ENCODE measurements at places on chromosomes 2 and 18.

DNA sequence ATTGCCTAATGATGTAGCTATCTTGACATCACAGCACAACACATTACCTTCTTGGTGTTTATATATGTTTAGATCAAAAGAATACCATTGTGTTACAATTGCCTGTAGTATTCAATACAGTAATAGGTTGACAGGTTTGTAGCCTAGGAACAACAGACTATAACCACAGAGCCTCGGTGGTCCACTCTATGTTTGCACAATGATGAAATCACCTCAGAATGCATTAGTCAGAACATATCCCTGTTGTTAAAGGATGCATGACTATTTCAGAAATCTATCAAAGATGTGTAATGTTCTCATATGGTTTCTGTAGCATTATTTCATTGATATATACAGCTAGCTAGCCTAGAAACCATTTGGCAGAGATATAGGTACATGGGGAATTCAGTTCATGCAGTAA lies 8.9 kb downstream of the METTL5 start:
- no peak for DNase-seq

DNA sequence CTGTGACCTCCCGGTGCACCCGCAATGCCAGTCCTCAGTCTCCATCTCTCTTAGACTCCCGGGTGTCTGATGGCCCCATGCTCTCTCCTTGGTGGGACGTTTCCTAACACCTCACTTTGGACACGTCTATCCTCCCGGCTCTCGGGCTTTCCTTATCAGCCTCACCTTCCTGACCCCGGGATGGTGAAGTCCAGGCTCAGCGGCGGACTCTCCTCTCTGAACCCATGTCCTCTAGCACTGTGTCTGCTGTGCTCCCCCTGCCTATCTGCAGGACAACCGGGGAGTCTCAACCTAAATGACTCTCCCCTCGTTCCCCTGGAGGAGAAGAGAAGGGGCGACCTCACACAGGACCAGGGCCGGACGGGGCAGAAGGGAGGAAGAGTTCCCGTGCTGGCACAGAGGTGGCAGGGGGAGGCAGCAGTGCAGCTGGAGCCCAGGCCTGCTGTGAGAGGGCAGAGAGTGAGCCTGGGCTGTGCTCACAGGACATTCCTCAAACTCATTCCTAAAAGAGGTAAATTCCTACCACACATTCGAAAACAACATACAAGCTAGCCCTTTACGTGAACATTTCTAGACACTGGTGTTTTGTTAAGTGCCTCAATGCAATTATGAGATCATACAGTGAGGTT lies 41.9 kb downstream of the MBP start:
- DNase-seq: no peak

DNA sequence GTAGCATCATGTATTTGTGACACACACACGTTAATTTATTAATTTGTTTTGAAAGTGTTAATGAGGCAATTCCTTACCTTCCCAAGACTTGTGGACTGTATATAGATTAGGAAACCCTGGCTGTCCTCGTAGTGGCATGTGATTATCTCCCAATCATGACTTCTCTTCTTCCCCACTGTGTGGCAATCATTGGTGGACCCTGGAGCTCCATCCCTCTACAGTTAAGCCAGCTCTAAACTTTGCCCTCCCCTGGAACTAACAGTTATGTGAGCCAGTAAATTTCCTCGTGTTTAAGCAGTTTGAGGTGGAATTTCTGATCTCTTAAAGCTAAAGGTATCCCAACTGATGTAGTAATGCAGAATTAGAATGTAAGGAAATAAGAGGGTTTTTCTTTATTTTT lies 22.0 kb downstream of the GALNT1 start:
- DNase-seq: no peak

GRCh38 chr2:55995211-55995610 lies 71.6 kb upstream of the EFEMP1 start:
- no peak for DNase-seq

GRCh38 chr2:149365931-149366583 lies 35.7 kb downstream of the LYPD6 start:
- DNase-seq: no peak

DNA sequence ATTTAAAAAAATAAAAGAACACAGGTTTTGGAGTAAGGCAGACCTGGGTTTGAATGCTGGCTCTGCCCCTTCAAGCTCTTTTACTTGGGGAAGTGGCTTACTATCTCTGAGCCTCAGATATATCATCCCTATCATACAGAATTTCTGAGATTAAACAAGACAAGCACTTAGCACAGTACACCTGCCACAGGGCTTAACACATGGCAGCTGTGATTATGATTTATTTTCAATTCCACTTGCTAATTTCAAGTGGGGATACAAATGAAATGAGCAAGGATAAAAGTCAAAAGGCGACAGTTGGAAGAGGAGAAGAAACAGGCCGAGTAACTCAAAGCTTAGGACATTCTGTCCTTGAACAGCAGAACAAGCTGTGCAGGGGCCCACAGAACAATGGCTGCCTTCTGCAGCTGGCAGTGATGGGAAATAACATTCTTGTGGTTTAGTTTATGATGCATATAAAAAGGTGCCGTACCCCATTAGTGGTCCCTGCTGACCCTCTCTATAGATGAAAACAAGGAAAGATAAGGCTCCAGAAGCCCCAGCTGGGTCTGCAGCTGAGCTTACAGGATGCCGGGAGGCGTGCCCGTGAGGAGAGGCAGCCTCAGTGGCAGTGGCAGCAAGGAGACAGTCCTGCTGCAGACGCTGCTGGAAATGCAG lies 45.3 kb downstream of the KIF3C start:
- no peak for DNase-seq

DNA sequence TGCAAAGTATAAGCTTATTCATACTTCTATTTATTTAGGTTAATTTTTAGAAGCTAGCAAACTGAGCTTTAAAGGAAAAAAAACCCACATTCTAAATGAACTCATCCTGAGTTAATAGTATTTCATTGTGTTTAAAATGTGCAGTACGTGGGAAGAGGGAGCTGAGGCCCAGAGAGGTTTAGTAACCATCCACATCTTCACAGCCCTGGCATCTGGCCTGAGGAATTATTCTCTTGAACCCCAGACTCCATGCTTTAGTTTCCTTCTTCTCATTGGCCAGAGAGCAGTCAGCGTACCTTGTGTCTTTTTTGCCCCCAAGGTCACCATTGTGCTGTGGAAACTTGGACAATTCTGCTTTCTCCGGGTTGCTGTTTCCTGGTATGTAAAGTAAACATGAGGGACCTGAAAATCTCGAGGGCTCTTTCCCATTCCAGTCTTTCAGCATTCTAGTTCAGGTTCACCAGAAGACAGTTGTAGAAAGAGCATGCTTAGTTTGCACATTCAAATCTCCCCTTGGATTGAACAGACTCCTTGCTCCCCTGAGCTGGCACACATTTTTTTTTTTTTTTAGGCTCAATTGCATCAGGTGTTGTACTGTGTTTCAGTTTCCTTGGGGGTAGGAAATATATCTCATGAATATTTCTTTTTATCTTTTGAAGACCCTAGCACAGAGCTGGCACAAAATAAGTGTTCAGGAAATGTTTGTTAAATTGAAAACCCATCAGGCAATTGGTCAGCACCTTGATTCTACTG lies 81.4 kb downstream of the MYCN start:
- no peak for DNase-seq

- no peak for DNase-seq
Measured at GRCh38 chr18:32724071-32724749, 48.6 kb downstream of the KLHL14 start.

GRCh38 chr18:77103187-77103850 lies 29.3 kb downstream of the MBP start:
- no peak for DNase-seq

GRCh38 chr18:46265196-46266156 lies 161.3 kb downstream of the HAUS1 start:
- DNase-seq: no peak

DNA sequence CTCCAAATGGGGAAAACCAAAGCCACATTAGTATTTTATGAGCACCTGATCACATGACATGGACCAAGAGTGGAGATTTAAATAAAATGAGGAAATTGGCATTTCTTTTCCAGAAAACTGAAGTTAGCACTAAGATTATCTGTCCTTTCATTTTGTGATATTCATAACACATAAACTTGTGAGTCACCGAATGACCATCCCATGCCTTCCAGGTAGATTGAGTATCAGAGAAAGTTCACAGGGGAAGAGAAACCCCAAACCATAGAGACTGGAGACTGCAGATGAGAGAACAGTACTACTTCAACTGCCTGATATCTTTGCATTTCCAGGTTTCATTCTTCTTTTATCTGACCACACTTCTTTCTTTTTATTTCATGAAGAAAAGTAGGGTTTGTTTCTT lies 176.3 kb upstream of the LRP1B start:
- DNase-seq: no peak

DNA sequence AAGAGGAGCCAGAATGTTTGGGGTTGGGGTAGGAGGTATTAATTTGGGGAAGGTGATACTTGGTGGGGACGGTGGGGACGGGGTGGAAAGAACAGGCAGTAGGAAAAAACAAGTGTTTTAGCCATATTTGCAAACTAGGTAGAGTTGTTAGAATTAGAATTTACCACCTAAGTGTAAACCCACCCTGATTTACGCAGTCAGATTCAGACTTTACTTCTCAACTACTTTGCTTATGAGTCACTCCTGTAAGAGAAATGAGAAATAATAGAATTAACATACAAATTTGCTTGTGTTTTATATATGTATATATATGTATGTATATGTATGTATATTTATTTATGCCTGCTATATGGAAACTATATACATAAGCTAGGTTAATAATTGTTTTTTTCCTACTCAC lies 1168.2 kb upstream of the ZEB2 start:
- DNase-seq: no peak

DNA sequence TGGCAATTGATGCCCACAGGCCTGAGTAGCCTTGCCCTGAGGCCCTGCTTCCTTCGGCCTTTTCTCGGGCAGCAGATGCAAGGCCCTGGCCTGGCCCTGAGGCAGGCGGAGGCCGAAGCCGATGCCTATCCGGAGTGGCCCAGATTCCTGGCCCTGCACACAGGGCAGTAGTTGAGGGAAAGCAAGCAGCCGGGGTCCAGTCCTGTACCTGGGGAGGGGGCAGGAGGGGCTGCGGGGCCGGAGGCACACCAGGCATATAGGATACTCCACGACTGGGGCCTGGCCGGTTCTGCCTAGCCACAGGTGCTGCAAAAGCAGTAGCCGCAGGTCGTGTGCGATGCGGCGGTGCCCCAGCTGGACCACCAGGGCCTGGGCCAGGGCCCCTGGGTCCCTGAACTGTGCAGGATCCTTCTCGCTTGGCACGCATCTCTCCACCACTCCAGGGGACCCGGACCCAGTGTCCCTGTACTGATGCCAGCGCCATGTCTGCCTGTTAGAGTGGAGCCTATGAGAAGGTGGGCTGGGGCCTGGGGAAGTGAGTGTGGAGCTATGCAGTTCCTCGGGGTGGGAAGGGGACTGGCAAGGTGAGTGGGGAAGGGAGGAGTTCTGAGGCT lies 1.8 kb downstream of the PRR30 start:
- DNase-seq: no peak

Data from stimulated activated CD8-positive, alpha-beta memory T cell treated with anti-CD3 and anti-CD28 coated beads, Interleukin-7, amount 100 ng/mL, for 4 hours (primary cell).